ENCODE measurements at places on chromosomes 7 and 10.
A peak's percentile ranks its signal among the peaks of the same experiment; 100 is the strongest.

DNA sequence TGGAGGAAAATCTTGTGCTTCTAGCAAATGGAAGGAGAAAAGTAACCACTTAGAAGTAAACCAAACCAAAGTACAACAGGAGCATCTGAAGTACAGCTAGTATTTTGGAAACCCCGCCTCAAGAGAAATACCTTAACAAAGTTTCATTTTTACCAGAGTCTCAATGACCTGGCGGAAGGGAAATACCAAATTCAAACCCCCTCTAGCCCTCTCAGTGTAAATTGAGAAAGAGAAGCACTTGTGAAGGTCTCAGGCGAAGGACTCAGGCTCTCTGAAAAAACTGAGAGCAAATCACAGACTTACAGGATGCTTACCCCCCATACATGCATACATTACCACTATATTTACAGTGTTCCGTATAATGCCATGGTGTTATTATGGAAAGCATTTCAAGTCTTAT lies 70.1 kb downstream of the ZPBP start:
- no peak for DNase-seq

GRCh38 chr10:111204838-111205237 lies 128.0 kb downstream of the ADRA2A start:
- no peak for DNase-seq

DNA sequence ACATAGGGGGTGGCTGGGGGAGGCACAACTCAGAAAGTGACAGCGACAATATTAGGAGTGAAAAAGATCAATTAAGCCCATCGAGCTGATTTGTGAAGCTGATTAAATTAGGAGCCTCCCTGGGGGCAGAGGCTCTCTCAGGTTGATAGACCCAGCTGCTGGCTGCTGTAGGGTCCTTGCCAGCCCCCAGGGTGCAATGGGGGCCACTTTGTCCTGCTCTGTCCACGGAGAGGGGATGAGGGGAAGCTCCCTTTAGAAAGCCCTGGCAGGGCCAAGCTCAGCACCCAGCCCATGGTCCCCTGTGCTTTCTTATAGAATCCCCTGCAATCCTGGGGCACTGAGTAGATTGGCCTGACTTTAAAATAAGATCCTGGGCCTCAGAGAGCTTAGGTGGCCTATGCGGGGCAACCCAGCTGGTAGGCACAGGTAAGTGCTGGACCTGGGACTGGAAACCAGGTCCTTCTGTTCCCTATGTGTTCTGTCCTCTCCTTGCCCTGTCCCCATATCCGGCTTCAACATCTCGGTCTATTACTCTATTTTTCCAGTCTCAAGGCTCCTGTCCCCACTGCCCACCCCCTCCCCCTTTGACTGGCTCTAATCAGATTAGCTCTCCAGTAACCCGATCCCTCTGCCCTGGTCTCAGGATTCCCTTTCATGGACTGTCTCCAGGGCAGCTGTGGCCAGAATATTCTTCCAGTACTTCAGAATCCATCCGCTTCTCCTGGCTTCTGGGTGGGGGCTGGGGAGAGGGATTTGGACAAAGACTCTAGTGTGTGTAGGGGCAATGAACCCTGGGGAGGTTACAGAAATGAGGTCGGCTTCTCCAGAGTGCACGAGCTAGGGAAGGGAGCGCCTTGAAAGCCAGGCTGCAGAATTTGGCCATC lies 259.6 kb downstream of the RPS24 start:
- no peak for DNase-seq

DNA sequence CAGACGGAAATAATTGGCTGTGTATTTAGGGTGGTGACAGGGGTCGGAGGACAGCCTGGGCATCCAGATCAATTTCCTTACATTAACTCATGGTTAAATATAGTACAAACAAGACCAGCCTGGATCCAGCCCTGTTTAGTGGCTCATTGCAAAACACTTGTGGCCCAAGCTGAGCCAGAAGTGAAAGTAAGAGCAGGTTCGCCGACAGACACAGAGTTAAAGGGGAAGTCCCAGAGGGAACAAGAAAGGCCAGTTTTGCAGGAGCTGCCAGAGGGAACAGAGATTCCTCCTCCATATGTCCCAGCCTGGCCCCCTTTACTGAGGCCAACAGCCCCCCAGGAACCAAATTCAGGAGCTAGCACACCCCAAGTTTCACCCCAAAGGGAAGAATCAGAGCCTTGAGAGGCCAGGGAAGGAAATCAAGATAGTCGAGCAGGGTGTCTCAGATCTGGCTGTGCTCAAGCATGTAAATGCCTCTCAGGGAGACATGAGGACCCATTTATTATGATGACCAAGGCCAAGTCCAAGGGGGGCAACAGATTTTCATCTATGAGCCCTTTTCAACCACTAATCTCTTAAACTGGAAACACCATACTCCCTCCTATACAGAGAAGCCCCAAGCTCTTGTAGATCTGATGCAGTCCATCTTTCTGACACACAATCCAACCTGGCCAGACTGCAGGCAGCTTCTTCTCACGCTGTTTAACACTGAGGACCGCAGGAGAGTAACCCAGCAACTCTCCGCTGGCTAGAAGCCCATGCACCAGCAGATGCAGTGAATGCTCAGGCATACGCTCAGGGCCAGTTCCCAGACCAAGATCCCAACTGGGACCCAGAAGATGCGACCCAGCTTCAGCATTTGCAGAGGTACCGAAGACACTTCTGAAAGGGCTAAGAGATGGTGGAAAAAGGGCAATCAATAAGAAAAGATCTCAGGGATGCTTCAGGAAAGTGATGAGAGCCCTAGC lies 15.9 kb upstream of the ADCK2 start:
- peak; percentile 23 for DNase-seq

GRCh38 chr10:97210543-97210960 lies 24.8 kb upstream of the SLIT1 start:
- DNase-seq = peak; percentile 62

DNA sequence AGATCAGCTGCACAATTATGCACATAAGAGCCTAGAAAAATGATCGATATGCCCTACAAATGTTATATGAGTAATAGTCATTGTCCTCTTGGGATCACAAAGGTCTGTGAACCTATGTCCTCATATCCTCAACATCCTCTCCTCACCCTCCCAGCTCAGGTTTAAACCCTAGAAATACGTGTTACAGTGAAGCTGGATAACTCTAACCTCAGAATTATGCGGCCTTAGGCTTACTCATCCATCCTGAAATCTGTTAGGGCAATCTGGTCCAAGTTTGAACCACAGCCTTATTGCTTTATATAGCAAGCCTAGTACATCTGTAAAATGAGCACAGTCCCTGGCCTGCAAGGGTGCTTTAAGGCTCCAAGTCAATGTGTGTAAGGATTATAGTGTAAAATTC lies 84.2 kb upstream of the FRMD4A start:
- no peak for DNase-seq

GRCh38 chr10:5779730-5780129 lies 33.5 kb downstream of the GDI2 start:
- no peak for DNase-seq

GRCh38 chr7:150983893-150984368 lies 5.8 kb upstream of the KCNH2 start:
- no peak for DNase-seq

GRCh38 chr7:139691253-139691781 lies 86.5 kb downstream of the HIPK2 start:
- DNase-seq = no peak

DNA sequence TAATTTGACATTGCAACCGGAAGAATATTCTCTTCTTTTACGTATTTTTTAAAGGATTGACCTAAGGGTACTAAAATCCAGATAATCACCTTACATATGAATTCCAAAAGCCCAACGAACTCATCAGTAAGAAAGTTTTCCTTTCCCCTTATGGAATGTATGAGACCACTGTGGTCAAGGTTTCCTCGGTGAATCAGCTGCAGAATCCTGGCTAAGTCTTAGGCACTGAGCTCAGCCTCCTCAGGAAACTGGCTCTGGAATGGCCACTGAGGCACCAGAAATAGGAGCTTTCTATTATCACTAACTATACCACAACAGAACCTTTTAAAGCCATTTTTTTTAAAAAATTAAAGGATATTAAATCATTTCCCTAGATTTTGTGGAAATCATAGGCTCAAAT lies 21.0 kb downstream of the SVIL start:
- no peak for DNase-seq

DNA sequence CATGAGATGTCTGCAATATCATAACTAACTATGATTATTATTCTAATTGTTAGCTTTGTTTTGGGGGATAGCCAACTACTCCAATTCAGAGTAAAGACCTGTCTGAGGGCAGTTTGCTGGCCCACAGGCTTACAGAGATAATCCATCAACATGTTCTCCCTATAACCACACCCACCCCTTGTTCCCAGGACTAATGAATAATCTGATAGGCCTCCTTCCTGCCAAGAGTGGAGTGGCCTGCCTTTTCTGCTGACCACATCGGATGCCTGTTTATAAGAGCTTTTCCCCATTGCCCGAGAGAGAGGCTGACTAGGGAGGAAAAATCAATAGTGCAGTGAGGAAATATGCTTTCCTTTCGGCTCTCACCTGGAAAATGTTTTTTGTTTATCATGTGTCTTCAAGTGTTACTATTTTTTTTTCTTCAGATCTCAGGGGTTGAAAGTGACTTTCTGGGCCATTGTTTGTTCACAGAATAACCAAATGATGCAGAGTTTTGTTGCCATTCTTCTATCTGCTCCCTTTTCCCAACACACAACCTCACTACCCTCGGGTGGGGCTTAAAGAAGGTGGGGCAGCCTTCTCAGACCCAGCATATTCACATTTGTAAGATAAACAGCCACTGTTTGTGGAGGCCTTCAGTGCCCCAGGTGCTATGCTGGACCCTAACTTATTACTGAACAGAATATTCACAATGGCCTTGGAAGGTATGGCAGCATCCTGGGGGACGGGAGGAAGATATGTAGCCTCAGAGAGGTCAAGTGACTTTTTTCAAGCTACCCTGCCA lies 38.4 kb downstream of the PLPP4 start:
- no peak for DNase-seq

DNA sequence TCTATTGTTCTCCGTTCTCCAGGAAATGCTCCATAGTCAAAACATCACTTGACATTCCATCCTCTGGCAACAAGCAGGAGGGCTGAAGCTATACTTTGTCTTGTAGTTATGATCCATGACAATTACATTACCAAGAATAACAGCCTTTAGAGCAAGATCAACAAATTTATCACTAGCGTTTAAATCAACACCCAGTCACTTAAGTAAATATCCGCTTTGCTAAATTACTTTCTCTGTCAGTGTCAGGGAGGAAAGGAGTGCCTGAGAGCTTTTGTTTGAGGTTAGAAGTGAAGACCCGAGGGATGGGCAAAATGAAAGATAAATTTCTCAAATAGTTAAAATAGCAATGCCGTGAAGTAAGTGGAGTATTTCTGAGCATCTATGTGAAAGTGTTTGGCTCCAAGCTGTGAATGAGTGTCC lies 236.1 kb upstream of the BMPER start:
- DNase-seq = no peak

DNA sequence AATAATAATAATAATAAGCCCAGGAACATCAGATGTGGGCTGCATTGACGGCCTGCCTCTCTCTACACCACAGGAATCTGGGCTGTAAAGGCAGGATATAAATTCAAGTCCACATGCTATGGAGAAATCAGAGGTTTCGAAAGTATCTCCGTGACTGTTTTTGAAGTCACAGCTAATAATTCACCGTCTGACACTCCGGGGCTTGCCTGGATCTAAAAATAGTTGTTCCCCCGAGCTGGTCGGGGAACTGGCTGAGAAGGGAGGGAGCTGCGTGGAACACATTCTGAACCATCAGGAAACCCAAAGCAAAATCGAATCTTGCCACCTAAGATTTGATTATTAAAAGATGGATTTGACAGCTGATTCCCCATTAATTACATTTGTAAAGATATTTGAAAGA lies 35.4 kb downstream of the KLF6 start:
- DNase-seq = no peak

DNA sequence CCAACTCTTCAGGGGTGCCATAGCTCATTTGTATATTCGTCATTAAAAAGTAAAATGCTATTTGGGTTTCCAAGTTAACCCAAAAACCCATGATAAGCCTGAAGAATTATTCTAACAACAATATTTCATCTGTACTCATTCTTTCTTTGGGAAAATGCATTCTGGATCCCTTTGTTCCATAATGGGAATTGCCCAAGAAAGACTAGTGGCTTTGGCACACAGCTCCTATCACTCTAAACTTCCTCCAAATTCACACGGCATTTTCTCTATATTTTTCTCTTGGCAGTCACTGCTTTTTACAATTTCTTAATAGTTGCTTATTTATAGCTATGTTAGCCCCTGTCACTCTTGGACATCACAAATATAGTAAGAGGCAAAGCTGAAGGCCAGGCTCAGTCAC lies 29.1 kb downstream of the CHCHD3 start:
- no peak for DNase-seq

GRCh38 chr7:85000735-85001350 lies 186.0 kb downstream of the SEMA3D start:
- no peak for DNase-seq

DNA sequence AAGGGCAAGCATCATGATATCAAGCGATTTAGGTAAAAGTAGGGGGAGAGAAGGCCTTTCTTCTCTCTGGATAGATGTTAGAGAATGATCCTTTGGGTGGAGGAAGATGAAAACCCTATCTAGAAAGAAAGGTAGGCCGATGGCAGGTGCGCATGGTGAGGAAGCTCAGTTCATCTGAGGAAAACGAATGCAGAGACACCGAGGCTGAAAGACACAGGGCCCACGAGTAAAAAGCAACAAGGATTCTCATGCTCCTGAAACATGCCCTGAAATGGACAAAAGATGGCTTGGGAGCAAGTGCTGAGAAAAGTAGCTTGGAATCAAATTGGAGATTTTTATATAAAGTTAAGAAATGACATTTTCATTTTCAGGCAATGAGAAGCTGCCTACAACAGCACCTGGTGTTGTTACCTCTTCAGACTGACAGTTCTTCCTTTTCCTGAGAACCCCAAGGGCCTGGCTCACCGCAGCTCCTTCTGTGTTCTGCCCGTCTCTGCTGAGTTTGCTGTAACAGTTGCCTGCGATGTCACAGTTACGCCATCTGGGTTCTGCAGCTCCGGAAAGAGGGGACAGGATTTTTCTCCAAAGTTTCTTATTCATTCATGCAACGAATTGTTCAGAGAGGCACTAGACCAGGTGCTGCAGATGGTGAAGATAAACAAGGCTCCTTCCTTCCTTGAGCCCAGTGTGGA lies 402.0 kb upstream of the KLF6 start:
- no peak for DNase-seq

DNA sequence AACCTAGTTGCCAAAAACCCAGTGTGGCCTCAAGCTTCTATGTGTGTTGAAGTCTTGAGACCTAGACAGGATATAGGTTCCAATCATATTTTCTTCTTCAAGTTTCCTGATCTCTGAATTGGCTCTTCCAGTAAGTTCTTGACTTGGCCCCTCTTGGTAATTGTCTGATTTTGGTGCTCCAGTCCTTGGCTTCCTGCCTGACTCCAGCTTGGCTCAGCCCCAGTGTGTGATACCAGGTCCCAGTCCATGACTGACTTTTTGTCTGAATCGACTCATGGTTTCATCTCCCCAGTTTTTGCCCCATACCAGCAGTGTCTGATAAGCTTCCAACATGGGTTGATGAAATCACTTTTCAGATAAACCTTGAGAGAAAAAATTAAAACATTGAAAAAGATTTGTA lies 72.3 kb downstream of the FAS start:
- no peak for DNase-seq

DNA sequence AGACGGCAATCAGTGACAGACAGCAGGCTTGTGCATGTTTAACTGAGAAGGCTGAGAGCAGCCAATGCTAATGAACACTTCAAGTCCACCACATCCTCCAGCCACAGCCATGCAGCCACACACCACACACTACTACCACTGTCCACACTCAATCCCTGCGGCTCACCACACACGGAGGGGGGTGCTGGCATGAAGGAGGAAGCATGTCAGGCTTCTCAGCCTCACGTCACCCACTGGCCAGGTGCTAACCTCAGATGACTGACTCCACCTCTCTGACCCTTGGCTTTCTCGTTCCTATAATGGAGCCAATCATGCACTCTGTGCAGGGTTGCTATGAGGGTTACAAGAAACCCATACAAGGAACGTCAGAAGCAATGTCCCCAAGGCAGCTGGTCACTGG lies 165.4 kb upstream of the RNF32 start:
- DNase-seq = no peak

All from stimulated activated CD4-positive, alpha-beta T cell treated with anti-CD3 and anti-CD28 coated beads, Interleukin-4, amount 100 ng/mL, for 1 hour (primary cell).